Activated T-helper 1 cell treated with Interleukin-2 at 50 U/mL for 16 hours (primary cell): ENCODE measurements at places on chromosomes 6 and 20.

DNA sequence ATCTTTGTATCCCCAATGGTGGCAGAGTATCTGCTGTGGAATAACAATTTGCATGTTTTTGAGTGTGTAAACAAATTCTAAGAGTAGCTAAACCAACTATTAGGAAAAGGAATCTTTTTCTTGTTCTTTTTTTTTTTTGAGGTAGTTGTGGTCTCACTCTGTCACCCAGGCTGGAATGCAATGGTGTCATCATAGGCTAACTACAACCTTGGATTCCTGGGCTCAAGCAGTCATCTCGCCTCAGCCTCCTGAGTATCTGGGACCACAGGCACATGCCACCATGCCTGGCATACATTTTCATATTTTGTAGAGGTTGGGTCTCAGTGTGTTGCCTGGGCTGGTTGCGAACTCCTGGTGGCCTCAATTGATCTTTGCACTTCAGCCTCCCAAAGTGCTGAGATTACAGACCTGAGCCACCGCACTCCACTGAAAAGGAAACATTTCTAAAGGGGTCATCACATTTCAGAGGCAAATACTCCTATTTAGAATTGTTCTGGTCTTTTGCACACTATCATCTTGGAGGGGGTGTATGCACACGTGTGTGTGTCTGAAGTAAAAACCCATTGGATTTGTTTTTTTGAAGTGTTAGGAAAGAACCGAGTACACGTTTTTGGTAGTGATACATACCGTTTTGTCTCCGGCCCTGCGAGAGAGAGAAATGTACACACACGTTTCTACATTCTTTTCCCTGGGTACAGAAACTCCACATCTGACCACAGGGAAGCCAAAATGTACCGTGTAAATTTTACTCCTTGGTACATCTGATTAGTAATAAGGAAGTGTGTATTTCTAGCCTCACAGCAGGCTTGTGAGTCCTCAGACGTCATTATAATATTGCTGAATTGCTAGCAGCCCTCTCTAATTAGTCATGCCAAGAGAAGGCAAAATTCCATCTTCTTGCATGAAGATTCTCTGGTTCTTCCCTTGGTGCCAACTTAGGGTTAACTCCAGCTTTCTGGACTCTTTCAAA is 183.6 kb downstream of the JARID2 start:
- no peak for DNase-seq

- DNase-seq = peak; percentile 13
Measured at GRCh38 chr20:4973330-4974097, 27.8 kb downstream of the SLC23A2 start.

- DNase-seq = no peak
Measured at GRCh38 chr20:1894471-1894950, 696 bp upstream of the SIRPA start.

DNA sequence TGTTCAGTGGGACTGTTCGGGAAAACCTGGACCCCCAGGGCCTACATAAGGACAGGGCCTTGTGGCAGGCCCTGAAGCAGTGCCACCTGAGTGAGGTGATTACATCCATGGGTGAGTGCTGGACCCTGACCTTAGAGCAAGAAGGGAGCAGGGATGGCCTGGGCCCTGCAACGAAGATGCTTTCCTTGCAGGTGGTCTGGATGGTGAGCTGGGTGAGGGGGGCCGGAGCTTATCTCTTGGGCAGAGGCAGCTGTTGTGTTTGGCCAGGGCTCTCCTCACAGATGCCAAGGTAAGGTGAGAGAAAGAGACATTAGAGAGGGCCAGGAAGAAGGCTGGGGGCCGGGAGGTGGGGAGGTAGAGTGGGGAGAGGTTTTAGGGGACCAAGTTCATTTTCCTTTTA is 6.4 kb downstream of the DLK2 start:
- no peak for DNase-seq

DNA sequence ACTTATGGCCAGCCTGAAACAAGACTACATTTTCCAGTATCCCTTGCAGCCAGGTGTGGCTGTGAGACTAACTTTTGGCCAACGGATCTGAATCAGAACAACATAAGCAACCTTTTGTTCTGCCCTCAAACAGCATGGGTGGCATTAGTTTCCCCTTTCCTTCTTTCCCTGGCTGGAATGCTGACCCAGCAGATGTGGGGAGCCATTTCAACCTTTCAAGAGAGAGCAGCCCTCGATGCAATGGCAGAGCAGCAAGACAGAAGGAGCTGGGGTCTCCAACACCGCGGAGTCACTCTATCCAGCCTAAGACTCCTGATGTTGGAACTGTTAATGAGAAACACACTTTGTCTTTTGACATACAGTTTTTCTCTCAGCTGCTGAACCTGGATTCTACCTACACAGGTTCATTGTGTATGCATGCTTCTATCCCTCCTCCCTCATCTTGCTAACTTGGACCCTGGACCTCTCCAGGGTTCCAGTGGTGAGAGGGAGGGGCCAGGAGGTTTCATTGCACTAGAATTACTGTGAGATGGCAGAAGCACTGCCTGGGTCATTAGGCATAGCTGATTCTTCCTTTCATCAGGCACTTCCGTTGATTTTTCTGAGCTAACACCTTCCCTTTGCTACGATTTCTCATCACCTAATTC is 28.8 kb upstream of the DDR1 start:
- no peak for DNase-seq

DNA sequence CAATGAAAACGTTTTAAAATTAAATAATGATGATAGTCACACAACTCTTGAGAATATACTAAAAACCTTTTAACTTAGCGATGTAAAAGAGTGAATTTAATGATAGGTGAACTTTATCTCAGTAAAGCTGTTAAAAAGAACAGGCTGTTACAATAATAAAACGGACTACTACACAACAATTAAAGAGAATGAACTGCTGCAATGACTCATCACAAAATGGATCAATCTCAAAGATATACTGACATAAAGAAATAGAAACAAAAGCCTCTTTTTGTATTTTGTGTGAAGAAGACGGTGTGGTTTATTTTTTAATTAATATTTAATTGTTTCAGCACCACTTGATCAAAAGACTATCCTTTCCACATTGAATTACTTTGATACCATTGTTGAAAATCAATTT is 352.4 kb upstream of the GJE1 start:
- DNase-seq = no peak

DNA sequence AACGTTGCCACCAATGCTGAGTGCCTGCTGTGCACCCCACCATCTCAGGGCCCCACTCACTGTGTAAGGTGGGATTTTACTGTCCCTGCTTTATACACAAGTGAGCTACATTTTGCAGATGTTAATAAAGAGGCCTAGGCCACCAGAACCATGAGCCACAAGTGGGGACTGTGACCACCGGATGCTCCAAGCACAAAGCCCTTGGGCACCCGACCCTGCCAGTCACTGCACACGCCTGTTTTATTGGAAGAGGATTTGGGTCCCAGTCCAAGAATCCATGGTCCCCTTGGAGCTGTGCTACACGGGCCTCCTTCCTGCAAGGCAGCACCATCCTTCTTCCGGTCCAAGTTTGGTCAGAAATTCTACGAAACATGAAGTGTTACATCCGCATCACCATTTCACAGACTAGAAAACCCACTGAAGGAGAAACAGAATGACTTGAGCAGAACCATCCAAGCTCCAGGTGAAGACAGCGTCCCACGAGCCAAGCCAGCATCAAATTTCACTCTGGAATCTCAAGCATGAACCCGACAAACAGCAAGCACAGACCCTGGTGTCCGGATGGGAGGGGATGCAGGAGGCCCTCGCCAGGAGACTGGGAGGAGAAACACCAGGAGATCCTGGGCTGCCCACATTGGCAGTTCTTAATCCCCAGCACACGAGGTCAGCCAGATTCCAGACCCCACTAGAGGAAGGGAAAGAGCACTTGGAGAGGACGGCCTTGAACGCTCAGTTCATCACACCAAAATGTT is 226.9 kb downstream of the DLL1 start:
- DNase-seq = no peak

- no peak for DNase-seq
Measured at GRCh38 chr20:50562262-50562701, 52.1 kb downstream of the PTPN1 start.

GRCh38 chr6:157240059-157240959 is 83.0 kb downstream of the TMEM242 start:
- no peak for DNase-seq

DNA sequence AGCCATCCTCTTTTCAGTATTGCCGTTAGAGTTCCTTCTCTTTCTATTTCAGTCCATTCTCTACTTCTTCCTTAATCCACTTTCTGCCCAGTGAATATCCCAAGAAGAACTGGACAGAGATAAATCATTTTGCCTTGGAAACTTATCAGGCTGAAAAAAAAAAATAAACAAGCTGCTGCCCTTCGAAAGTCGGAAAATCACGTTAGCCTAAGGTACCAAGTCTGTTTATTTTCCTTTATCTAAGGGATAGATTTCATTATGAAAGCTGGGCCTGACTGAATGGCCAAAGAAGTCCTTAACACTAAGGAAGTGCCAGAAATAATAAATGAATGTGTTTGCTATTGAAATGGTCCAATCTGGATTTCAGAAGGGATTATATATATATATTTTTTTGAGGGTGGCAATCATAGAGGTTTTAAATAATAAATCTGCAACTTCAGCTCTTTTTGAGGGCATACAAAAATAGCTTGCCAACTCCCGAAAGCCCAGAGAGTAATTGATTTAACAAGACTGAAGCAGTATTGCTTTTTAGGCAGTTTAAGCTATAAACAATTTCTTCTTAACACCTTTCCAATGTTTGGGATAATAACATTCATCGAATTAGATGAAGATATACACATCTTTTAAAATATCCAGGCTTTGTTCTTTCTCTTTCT is 127.0 kb upstream of the STMND1 start:
- DNase-seq = no peak

GRCh38 chr20:54263116-54263690 is 55.3 kb downstream of the PFDN4 start:
- no peak for DNase-seq

GRCh38 chr6:169542491-169542890 is 159.3 kb downstream of the WDR27 start:
- DNase-seq = no peak

DNA sequence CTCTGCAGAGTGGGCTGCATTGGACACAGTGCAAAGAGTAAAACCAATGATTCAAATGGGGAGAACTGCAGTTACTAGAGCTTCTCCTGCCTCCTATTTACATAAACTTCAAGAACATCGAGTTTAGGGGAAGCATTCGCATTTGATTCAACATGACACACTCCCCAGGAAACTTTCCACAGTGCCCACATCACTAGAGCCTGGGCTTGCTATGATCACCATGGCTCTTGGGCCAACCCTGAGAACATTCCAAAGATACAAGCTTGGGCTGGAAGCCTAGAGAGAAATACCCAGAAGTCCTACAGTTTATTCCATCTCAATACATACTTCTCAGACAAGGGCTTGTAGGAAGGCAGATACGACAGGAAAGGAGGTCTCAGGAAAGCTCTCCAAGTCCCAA is 337.9 kb downstream of the CD83 start:
- DNase-seq = no peak

- DNase-seq = no peak
Measured at GRCh38 chr6:149990212-149990660, 26.5 kb downstream of the ULBP1 start.

DNA sequence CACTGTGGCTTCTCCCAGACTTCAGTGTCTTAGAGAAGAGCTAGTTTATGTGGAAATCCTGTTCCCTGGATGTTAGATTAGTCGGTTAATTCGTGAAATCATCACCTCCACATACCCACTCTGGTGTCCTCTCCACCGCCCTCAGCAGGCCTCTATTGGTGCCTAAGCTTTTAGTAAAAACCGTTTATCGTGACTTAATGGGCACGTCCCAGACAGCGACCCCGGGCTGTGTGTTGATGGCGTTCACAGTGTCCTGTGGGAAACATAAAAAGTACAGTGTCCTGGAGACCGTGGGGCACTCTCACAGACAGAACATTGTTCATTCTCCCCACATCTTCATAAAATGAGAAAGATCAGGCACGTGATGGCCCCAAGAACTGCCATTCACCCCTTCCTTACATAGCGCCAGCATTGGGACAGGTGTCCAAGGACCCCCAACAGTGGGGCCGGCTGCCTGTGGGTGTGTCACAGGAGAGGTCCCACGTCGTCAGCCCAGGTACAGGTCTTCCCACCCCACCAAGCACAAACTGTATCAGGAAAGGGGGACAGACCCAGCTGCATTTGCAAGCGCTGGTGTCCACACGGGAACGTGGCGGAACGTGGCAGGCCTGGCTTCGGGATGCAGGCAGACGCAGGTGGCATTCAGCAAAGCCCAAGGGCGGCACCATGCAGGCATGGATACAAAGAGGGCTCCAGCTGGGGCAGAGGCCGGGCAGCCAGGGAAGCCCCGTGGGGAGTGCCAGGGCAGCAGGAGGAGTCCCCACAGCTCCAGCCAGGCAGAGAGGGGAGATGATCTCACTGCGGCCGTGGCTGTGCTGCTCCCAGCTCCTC is 237.7 kb downstream of the DLL1 start:
- no peak for DNase-seq

DNA sequence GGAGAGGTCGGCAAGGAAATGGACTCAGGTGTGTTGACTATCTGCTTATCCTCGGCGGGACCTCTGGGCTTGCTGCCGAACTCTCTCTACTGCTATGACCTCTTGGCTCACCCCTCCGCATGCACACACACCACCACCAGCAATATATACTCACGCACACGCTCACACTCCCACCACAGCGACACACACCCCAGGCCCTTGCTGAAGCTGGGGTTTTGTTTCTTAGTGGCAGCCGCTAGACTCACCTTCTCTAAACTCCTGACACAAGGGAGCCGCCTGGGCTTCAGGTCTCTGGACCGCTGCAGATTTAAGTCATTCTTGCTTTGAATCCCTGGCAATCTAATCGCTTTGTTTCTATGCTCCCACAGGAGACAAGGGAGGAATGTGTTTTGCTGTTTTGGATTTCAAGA is 59.4 kb upstream of the BACH2 start:
- DNase-seq = no peak

GRCh38 chr20:25253606-25254275 is 5.9 kb downstream of the PYGB start:
- no peak for DNase-seq

- no peak for DNase-seq
Measured at GRCh38 chr20:47347661-47348435, 8.7 kb downstream of the ZMYND8 start.

DNA sequence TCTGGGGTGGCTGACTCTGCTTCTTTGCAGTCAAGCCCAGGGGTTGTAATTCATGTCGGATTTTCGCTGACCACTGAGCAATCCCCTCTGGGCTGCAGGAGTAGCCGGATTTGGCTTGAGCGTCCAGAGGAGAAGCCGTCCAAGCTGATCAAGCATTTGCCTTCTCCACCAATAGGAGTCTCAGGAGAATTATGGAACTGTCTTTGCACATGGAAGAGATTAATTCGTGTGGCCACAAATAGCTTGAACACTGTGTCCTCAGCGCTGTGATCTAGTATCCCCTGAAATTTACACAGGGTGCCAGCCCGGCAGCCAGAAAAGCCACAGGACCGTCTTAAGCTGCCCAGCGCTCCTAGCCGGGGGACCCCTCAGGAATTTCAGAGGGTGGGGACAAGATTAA is 37.1 kb downstream of the EYA2 start:
- no peak for DNase-seq

- peak; percentile 13 for DNase-seq
Measured at GRCh38 chr6:33840048-33840926, 36.5 kb upstream of the MLN start.

DNA sequence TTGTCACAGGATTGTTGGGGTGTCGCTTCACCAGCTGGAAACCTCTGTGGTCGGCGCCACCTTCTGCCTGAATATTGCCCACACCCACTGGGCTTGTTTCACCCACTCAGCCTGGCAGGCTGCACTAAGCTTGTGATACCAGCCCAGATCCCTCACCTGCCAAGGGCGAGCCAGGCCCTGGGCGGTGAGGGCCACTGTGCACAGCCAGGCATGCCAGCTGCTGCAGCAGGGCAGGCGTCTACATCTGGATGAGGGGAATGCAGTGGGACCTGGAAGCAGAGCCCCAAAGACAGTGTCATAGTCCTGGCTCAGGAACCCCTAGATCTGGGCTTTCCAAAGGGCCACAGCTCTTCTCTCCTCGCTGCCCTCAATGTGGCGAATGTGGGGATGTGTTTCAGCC is 1307.5 kb downstream of the GRIK2 start:
- no peak for DNase-seq
